ENCODE measurements at places on chromosomes 11 and 22.

DNA sequence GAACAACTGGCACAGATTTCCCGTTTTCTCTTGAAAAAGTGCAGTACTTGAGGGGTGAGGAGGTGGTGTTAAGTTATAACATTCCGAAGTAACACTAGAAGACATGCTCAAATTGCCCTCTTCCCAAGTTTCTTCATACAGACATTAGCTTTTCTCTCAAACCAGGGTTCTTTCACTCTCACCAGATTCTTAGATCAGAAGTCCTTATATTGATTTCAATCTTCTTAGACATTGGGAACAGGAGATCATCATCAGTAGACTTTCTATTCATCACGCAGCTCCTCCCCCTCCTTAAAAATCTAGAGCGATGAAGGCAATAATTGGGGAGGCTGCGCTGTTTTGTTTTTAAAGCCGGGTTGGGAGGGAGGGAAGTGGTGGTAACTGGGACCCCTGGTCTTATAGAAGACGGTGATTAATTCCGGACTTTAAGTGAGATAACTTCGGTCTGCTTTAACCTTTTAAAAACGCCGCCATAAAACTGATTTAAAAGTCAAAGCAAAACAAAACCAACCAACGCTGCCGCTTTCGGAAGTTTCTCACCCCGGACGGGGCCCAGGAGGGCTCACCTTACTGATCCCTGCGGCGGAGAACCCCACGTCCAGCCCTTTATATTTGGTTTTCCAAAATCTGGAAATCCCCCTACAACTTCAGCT, 665 bp downstream of the USP28 start:
- peak; percentile 65 for ATAC-seq

- ATAC-seq: no peak
Observed at GRCh38 chr11:125342281-125342930, 153.7 kb downstream of the FEZ1 start.

- ATAC-seq: no peak
Observed at GRCh38 chr11:124747406-124748099, 4.5 kb downstream of the VSIG2 start.

- no peak for ATAC-seq
Observed at GRCh38 chr22:39462443-39463221, 5.8 kb downstream of the MGAT3 start.

DNA sequence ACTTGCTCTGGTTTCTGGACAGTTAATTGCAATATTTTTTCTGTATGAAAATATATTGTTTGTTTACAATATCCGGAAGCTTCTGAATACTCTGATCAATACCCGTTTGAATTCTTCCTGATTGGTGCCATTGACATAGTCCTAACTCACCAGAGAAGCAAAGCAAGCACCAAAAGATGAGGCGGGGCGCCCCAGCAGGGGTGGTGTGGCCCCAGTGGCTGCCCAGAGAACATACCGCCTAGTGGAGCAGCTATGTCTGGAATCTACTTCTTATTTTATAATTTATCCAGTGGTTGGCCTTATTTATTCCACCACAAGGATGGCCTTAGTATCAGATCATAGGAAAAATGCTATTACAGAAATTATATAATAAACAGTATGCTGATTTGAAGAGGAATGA, 610.7 kb downstream of the JRKL start:
- no peak for ATAC-seq

Measured in stimulated activated memory B cell treated with anti-CD40 and anti-IgM and Interleukin-4, amounts not matched to agents 10 μg/mL and 1 μg/mL and 100 μg/mL, for 72 hours (primary cell).